MG63 (cell line): ENCODE measurements at places on chromosomes 1 and 21. TPM values are rescaled to one million over a fixed set of nuclear protein-coding genes. Genes with fewer than 3 reads are reported as not detected.

Gene LEFTY1
- total RNA-seq, result not detected in 2 replicates

Gene NME7
- total RNA-seq, result 10.0 and 18.6 TPM in 2 replicates

Gene CLDN17
- total RNA-seq, result not detected in 2 replicates

Gene KRTAP11-1
- total RNA-seq, result not detected in 2 replicates
